ENCODE measurements at places on chromosomes 3 and 15.
A peak's percentile ranks its signal among the peaks of the same experiment; 100 is the strongest.

DNA sequence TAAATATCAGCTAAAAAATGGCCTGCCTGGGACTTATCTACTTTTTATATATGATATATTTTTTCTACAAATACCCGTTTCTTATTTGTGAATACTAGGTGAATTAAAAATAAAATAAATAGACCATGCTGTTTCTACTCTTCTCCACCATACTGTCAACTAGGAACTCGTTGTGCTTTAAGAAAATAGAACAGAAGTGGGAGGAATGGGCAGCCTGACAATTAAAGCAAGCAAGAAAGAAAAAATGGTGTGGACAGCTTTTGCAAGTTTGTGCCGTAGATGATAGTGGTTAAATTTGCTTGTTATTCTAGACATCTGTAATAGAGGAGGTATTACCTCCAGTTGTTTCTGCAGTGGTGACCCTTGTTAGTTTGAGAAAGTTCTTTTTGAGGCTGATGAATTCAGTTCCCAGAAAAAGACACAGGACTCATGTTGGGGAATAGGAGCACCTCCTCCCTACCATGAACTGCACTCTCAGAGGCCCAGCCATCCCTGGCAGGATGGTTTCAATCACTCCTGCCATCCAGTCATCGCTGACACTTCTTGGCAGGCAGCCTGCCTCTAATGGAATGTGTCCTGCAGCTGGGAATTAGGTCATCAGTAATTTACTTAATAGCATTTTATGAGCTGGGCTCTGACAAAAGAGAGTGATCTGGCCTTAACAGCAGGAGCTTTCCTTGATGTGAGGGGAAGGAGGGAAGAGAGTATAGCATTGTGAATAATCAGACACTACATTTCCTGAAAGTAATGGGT is 105.0 kb upstream of the GAP43 start:
- peak; percentile 84 for DNase-seq

GRCh38 chr15:34628577-34629152 is 45.2 kb upstream of the GOLGA8B start:
- DNase-seq, result no peak

DNA sequence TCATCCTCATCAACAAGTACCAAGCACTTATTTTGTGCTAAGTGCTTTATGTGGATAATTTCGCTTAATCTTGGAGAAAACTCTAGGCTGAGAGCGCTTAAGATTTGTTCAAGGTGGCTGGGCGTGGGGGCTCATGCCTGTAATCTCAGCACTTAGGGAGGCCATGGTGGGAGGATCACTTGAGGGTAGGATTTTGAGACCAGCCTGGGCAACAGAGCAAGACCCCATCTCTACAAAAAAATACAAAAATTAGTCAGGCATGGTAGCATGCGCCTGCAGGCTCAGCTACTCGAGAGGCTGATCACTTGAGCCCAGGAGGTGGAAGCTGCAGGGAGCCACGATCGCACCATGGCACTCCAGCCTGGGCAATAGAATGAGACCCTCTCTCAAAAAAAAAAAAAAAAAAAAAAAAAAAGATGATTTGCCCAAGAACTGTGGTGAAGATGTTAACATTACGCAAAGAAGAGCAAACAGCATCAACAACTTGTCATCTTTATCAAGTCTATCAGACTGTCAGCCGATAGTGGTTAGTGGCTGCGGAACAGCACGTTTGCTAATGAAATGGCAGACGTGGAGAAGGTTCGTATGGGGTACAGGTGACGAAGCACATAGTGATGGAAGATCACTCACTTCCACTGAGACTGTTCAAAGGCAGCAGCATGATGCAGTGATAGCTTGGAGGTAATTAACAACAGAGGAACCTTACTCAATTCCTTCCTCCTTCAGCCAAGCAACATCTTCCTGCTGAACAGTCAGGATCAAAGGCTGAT is 27.7 kb downstream of the NRROS start:
- no peak for DNase-seq

DNA sequence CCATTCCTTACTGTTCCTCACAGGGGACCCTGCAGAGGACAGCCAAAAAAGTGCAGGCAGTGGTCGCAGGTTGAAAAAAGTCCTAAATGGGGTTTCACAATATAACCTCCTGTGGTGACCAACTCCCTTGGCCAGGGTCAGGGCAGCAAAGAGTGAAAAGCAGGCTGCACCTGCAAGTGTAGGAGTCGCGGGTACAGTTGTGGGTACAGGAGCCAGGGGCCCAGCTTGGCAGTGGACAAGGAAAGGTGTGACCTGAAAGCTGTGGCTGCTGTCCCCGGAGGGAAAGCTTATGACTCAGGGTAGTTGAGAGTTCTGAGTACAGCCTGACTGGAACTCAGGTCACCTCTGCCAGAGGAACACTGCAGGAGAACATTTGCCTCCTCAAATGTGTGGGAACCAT is 1114.1 kb downstream of the ROBO2 start:
- no peak for DNase-seq

GRCh38 chr3:137171834-137172603 is 214.2 kb downstream of the IL20RB start:
- no peak for DNase-seq

- DNase-seq, result no peak
These were observed 20.2 kb downstream of the RNF13 start for GRCh38 chr3:149833241-149833640.

All from posterior cingulate gyrus (tissue), 11 donors.